GOT3 (cell line): ENCODE measurements at places on chromosomes 7 and 10.

GRCh38 chr7:105996860-105997737 is 34.0 kb downstream of the CDHR3 start:
- DNase-seq, result no peak

DNA sequence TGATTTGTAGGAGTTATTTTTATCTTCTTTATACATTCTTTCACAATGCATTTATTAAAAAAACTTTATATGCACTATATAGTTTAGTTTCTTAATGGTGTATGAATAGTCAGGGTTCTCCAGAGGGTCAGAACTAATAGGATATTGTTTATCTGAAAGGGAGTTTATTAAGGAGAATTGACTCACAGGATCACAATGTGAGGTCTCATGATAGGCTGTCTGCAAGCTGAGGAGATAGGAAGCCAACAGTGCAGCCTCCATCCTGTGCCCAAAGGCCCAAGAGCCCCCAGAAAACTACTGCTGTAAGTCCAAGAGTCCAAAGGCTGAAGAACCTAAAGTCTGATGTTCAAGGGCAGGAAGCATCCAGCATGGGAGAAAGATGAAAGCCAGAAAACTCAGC is 192.8 kb upstream of the AHR start:
- DNase-seq, result no peak

GRCh38 chr10:28393956-28394568 is 91.2 kb upstream of the MPP7 start:
- DNase-seq, result no peak

- DNase-seq, result no peak
These were observed 973.8 kb upstream of the LRRTM3 start for GRCh38 chr10:65952086-65952485.

DNA sequence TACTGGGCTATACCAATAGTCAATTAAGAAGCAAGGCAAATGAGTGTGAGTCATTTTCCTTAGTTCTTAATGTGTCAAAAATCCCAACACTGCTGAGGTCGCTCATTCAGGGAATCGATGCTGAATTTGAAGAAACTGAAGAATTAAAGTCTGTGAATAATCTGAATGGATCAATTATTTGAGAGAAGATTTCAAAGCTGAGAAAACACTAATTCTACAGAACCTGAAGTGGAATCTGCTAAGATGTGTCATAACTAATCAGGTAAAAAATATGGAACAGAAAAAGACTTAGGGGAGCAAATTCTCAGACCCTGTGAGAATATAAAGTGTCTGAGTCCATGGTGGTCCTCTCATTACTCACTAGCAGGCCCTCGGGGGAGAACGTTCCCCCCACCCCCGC is 125.6 kb downstream of the DIP2C start:
- no peak for DNase-seq

DNA sequence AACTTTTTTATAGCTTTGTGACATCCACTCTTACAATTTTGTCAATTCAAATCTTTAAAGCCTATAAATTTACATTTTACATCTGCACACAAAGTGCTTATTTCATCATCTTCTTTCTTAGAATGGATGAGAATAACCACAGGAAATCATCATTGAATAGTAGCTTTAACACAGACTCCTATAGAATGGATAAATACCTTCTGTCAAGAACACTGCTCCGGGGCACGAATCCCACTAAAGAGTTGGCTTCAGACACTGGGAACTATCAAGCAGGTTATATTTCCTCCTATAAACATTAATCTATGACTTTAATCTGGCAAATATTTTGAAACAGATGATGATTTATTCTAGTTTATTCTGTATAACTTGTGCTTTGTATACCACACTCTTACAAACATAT is 269.7 kb upstream of the TPK1 start:
- no peak for DNase-seq
